Natural killer cell treated with Interleukin-12 subunit alpha and Interleukin-12 subunit beta and Interleukin-15 and Interleukin-18, amount 100 ng/mL, for 72 hours (primary cell): ENCODE measurements at places on chromosomes 5 and 9.

GRCh38 chr9:14466828-14467227 lies 152.9 kb upstream of the NFIB start:
- no peaks in the 10 kb centered on the region for H3K36me3 ChIP-seq
- no peak overlapping the region for H3K27ac ChIP-seq
- H3K4me3 ChIP-seq, result no peak overlapping the region
- H3K27me3 ChIP-seq, result no peaks in the 10 kb centered on the region
- DNase-seq, result no peak
- H3K4me1 ChIP-seq, result no peaks in the 10 kb centered on the region

DNA sequence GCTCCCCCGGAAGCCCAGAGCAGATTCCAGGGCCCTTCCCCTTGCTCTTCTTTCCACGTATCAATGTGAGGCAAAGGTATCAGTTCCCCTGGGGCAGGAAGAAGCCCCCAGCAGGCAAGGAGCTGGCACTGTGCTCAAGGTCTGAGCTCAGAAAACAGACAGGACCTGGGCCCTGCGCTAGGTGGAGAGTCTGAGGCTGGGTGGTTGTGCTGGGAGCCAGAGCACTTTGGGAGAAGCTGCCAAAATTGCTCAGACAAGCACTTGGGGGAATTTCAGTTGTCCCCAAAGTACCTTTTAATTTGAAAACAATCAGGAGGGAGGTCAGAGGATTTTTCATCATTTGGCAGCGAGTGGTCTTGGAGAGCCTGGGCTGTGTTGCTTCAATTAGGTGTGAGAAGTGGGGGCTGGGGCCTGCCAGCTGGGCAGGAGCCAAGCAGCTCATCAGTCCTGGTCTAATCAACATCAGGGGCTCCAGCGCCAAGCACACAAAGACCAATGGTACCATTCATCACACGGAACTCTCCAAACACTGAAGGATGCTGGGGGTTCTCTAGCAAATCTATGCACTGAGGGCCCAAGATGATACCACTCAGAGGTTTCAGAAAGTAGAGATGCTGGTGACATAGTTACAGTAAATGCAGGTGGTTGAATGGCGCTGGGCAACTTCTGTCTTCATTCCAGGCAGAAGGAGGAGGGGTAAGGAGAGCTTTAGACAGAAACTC lies 176.5 kb downstream of the SNX18 start:
- peaks cover 5% of the 10 kb centered on the region for H3K36me3 ChIP-seq
- peak overlapping the region; percentile 21 for H3K27ac ChIP-seq
- DNase-seq, result no peak
- H3K4me1 ChIP-seq, result peaks cover 24% of the 10 kb centered on the region
- no peak overlapping the region for H3K4me3 ChIP-seq
- H3K27me3 ChIP-seq, result no peaks in the 10 kb centered on the region

- DNase-seq, result no peak
- no peaks in the 10 kb centered on the region for H3K36me3 ChIP-seq
- H3K4me3 ChIP-seq, result no peak overlapping the region
- H3K27me3 ChIP-seq, result no peaks in the 10 kb centered on the region
These were observed 241.3 kb downstream of the DEPDC1B start for GRCh38 chr5:60458666-60459065.

GRCh38 chr5:174354571-174354970 lies 309.1 kb downstream of the NSG2 start:
- no peak for DNase-seq
- H3K4me3 ChIP-seq, result no peak overlapping the region
- H3K27ac ChIP-seq, result peak overlapping the region; percentile 24
- H3K27me3 ChIP-seq, result peaks cover 13% of the 10 kb centered on the region

DNA sequence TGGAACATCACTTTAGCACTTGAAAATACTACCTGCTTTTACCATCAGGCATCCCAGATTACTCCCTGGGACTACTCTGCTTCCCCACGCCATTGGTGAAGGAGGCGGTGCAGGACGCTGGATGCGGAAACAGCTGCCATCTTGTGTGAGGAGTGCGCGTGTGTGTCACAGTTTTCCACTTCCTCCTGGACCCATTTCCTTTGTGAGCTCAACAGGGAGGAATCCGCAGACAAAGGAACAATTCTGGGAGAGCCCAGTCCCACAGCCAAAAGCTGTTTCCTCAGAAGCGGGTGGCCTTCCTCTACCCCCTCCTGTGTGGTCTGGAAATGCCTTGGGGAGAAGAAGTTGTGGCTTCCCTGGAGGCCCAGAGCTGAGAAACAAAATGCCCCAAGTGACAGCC lies 16.8 kb downstream of the AFAP1L1 start:
- no peak for DNase-seq
- no peaks in the 10 kb centered on the region for H3K36me3 ChIP-seq
- no peaks in the 10 kb centered on the region for H3K4me1 ChIP-seq
- no peak overlapping the region for H3K4me3 ChIP-seq

GRCh38 chr5:151255621-151256286 lies 2.8 kb downstream of the GM2A start:
- DNase-seq, result no peak
- no peaks in the 10 kb centered on the region for H3K36me3 ChIP-seq
- H3K4me3 ChIP-seq, result no peak overlapping the region
- peaks cover 37% of the 10 kb centered on the region for H3K4me1 ChIP-seq
- H3K27ac ChIP-seq, result no peak overlapping the region

DNA sequence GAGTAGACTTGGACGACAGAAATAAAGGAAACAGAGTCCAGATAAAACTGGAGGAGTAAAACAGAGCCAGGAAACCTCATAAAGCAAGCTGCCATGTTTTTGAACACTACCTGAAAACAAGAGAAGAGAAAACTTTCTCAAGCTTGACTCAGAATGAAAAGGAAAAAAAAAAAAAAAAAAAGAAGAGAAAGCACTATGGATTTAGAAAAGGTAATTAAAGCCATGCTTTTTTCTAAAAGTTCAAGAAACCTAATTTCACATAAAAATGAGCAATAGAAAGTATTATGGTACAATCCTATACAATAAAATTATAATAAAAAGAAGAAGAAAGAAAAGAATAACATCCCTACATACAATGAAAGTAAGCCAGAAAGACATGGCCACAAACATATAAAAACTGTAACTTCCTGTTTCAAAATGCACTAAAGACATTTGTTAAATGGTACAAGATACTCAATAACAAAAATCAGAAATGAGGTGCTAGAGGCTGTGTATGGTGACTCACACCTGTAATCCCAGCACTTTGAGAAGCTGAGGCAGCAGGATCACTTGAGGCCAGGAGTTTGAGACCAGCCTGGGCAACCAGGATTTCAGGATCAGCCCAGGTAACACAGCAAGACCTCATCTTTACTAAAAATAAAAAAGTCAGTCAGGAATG lies 129.5 kb downstream of the SIL1 start:
- no peaks in the 10 kb centered on the region for H3K36me3 ChIP-seq
- DNase-seq, result no peak
- no peaks in the 10 kb centered on the region for H3K27me3 ChIP-seq
- H3K4me3 ChIP-seq, result peak overlapping the region; percentile 1
- peaks cover 10% of the 10 kb centered on the region for H3K4me1 ChIP-seq

DNA sequence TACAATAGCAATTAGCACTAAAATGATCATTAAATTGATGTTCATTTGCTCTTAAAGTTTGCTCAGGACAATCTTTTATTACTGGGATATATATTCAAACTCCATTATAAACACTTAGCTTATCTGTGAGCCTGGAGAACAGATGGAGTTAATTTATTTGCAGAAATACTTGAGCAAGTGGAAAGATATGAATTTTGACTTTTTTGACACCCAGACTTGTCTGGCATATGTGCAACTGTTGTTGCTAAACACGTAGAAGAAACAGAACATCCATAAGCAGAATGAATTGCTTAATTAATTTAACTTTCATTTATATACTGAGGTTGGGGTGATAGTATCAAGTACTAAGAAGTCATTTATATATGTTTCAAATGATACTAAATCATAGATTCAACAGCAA lies 820.7 kb upstream of the TYRP1 start:
- no peak for DNase-seq
- H3K27ac ChIP-seq, result no peak overlapping the region
- no peaks in the 10 kb centered on the region for H3K4me1 ChIP-seq
- no peak overlapping the region for H3K4me3 ChIP-seq
- no peaks in the 10 kb centered on the region for H3K36me3 ChIP-seq

DNA sequence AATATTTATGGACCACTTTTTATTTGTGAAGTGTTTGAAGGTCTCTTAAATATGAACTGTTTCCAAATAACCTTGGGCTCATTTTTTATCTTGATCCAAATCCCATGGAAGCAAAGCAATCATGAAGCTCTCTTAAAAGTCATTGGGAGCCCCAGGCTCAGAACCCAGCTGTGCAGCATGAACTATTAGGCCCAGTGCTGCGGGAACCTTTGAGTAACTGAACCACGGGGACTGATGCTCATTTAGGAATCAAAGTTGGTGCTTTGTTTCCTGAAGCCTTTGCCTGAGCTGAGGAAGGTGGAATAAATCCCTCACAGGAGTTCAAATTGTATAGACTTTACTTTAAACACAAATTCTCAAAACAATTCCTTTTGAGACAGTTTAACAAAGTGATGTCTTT lies 27.8 kb downstream of the MAT2B start:
- peaks cover 28% of the 10 kb centered on the region for H3K27me3 ChIP-seq
- H3K4me3 ChIP-seq, result no peak overlapping the region
- DNase-seq, result no peak
- no peak overlapping the region for H3K27ac ChIP-seq
- H3K4me1 ChIP-seq, result peaks cover 2% of the 10 kb centered on the region
- H3K36me3 ChIP-seq, result no peaks in the 10 kb centered on the region

- H3K27ac ChIP-seq, result no peak overlapping the region
- no peaks in the 10 kb centered on the region for H3K27me3 ChIP-seq
- H3K4me1 ChIP-seq, result no peaks in the 10 kb centered on the region
- no peak for DNase-seq
- H3K36me3 ChIP-seq, result no peaks in the 10 kb centered on the region
These were observed 293.1 kb downstream of the PSAT1 start for GRCh38 chr9:78590068-78590467.

DNA sequence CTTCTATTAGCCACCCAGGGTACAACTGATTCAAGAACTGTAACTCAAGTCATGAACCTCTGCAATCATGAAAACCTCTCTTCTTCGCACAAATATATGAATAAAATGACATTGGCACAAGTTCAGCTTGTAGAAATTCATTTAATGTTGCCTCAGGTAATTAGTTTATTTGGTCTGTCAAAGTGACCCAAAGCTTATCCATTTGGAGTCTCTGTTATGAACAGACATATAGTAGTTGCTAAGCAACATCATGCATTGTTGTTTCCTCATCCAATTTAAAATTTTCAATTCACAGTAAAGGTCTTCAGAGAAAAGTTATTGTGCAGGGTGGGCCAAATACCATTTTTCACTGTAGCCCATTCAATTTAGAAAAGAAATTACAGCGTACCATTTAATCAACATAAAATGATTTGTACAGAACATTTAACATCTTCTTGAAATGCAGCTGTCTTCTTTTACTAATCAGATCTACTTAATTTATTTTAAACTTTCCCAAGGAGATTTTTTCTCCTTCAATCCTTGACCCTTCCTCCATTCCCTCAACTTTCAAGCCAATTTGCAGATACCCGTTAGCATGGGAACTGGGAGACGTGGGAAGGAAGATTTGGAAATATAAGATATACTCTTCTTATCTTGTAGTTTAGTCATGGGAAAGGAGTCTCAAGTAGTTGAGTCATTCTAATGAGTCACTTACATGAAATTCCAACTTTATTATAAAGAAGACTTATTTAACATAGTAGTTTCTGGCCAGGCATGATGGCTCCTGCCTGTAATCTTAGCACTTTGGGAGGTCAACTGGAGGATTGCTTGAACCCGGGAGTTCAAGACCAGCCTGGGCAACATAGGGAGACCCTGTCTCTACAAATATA lies 231.3 kb downstream of the ATPSCKMT start:
- no peaks in the 10 kb centered on the region for H3K27me3 ChIP-seq
- DNase-seq, result no peak
- no peaks in the 10 kb centered on the region for H3K4me1 ChIP-seq

- H3K27me3 ChIP-seq, result peaks cover 18% of the 10 kb centered on the region
- H3K4me3 ChIP-seq, result no peak overlapping the region
- no peak for DNase-seq
- no peak overlapping the region for H3K27ac ChIP-seq
- peaks cover 9% of the 10 kb centered on the region for H3K4me1 ChIP-seq
These were observed 5.8 kb upstream of the C5orf52 start for GRCh38 chr5:157665467-157666070.

- no peak for DNase-seq
- peaks cover 23% of the 10 kb centered on the region for H3K4me1 ChIP-seq
- H3K27me3 ChIP-seq, result peaks cover 2% of the 10 kb centered on the region
- peak overlapping the region; percentile 67 for H3K27ac ChIP-seq
- peak overlapping the region; percentile 81 for H3K4me3 ChIP-seq
These were observed 672 bp downstream of the PAXX start for GRCh38 chr9:136992819-136993369.
